ENCODE measurements at places on chromosomes 2 and 18.
A peak's percentile ranks its signal among the peaks of the same experiment; 100 is the strongest.

DNA sequence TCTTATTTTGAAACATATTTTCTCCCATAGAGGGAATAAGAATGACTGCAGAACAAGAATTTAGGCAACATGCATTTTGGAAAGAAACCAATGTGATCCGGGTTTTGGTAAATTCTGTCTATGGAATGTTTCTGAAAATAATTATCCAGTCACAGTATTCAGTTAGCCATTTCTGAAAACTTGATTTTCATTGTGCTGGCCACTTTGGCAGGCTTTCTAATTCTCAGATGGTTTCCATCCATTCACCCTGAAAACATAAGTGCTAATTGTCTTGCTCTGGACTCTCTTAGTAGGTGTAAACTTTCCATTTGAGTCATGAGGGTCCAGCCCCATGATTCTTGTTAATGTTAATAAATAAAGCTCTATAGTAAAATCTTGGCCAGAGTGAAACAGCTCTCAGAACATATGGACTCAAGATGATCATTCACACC is 176.5 kb downstream of the RBM43 start:
- no peak for DNase-seq

- no peak for DNase-seq
Observed at GRCh38 chr2:69634196-69634821, 9.2 kb downstream of the AAK1 start.

DNA sequence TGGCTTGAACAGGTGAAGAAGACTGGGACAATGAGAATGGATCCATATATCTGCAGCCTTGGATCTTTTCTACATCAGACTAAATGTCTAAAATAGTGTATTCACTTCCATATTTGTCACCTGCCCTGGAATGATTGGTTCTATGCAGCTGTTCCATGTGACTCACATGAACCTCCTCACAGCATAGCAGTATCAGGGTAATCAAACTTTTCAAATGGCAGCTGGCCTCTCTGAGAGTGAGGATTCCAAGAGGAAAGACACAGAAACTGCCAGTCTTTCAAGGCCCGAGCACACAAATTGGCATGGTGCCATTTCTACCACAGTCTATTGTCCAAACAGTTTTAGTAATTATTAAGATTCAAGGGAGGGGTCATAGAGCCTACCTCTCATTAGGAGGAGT is 859.3 kb downstream of the BCL11A start:
- DNase-seq = no peak

- DNase-seq = peak; percentile 56
Observed at GRCh38 chr18:76494231-76495005, 624 bp downstream of the ZNF516 start.

DNA sequence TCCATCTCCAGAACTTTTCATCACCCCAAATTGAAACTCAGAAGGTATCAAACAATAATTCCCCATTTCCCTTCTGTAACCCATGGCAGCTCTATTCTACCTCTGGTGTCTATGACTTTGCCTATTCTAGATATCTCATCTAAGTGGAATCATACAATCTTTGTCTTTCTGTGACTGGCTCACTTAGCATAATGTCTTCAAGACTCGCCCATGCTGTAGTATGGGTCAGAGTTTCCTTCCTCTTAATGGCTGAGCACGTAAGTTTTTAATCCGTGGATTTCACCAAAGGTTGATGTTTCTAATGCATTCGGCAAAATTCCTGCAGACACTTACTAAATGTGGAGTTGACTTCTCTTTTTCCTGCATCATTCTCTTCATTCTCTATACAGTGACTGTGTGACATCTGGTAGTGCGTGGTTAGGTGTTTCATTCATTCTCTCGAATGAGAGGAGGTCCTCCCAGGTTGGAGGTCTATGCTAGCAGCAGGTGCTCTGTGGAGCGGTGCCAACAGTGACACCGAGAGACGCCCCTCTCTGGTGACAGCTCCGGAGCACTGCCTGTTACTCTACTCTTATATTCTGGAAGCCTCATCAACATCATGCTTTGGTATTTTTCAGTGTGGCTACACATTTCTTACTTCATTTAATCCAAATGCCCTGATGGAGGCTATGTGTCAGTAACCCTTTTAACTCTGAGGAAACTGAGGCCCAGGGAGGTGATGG is 50.1 kb downstream of the ATOH8 start:
- no peak for DNase-seq

- DNase-seq = no peak
Observed at GRCh38 chr2:46535896-46536295, 56.5 kb downstream of the TMEM247 start.

- DNase-seq = no peak
Observed at GRCh38 chr2:23540804-23541360, 155.9 kb downstream of the KLHL29 start.

- DNase-seq = peak; percentile 73
Observed at GRCh38 chr2:169815849-169816248, 8.9 kb downstream of the METTL5 start.

DNA sequence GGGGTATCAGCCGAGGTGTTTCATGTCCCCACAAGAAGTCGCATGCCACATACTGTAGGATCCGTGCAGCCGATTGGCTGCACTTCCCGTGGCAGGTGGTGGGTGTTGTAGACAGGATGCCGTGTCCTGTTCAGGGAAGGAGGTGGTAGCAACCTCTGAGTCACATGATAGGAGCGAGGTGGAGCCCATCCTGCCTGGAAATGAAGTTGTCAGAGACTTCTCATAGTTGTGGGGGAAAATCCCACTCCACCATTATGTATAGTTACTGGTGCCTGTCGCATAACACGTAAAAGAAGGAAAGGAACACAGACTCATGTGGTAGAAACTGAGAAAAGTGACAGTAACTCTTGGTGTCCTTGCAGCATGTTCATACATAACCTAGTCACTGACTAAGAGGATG is 91.4 kb upstream of the IL1R2 start:
- DNase-seq = no peak

DNA sequence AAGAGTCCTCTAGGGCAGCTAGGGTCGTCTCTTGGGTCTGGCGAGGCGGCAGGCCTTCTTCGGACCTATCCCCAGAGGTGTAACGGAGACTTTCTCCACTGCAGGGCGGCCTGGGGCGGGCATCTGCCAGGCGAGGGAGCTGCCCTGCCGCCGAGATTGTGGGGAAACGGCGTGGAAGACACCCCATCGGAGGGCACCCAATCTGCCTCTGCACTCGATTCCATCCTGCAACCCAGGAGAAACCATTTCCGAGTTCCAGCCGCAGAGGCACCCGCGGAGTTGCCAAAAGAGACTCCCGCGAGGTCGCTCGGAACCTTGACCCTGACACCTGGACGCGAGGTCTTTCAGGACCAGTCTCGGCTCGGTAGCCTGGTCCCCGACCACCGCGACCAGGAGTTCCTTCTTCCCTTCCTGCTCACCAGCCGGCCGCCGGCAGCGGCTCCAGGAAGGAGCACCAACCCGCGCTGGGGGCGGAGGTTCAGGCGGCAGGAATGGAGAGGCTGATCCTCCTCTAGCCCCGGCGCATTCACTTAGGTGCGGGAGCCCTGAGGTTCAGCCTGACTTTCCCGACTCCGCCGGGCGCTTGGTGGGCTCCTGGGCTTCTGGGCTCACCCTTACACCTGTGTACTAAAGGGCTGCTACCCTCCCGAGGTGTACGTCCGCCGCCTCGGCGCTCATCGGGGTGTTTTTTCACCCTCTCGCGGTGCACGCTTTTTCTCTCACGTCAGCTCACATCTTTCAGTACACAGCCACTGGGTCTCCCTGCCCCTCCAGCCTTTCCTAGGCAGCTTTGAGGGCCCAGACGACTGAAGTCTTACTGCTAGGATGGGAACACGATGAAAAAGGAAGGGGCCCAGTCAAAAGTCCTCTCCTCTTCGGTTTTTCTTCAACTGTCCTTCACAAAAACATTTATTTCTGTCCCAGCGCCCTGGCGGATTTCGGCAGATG is 8.1 kb downstream of the SIX2 start:
- DNase-seq = peak; percentile 28

- DNase-seq = no peak
Observed at GRCh38 chr2:76193089-76193488, 482.4 kb upstream of the GCFC2 start.

- DNase-seq = peak; percentile 19
Observed at GRCh38 chr2:134080386-134081089, 173.3 kb upstream of the MGAT5 start.

- DNase-seq = no peak
Observed at GRCh38 chr2:20612925-20613916, 37.7 kb downstream of the HS1BP3 start.

DNA sequence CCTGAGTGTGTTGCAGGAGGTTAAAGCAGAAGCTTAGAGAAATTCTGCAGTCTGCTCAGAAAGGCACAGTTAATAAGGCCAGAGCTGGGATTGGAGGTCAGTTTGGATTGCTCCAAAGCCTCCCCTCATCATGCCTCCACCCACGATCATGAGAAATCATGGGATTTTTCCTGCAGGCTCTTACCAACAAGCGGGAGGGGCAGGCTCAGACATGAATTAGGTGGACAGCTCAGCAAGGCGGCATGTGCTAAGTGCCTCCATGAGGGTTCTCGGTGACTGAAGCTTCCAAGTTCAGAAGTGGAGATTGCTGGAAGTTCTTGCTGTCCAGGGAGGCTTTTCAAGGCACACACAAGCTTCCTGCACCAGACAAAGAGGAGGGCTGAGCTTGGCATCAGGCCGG is 163.8 kb downstream of the SETBP1 start:
- no peak for DNase-seq

- no peak for DNase-seq
Observed at GRCh38 chr2:191789796-191790195, 57.1 kb downstream of the CAVIN2 start.

- no peak for DNase-seq
Observed at GRCh38 chr2:38432820-38433606, 55.9 kb upstream of the ATL2 start.

GRCh38 chr2:45130736-45131135 is 121.5 kb upstream of the SIX2 start:
- no peak for DNase-seq

- peak; percentile 67 for DNase-seq
Observed at GRCh38 chr18:76265497-76266235, 229.4 kb downstream of the ZNF516 start.

GRCh38 chr2:127695491-127696472 is 5.5 kb upstream of the SFT2D3 start:
- peak; percentile 63 for DNase-seq

Measured in EH (cell line).